ENCODE measurements at places on chromosomes 3 and 15. TPM values are rescaled to one million over a fixed set of nuclear protein-coding genes. Genes with fewer than 3 reads are reported as not detected.

DNA sequence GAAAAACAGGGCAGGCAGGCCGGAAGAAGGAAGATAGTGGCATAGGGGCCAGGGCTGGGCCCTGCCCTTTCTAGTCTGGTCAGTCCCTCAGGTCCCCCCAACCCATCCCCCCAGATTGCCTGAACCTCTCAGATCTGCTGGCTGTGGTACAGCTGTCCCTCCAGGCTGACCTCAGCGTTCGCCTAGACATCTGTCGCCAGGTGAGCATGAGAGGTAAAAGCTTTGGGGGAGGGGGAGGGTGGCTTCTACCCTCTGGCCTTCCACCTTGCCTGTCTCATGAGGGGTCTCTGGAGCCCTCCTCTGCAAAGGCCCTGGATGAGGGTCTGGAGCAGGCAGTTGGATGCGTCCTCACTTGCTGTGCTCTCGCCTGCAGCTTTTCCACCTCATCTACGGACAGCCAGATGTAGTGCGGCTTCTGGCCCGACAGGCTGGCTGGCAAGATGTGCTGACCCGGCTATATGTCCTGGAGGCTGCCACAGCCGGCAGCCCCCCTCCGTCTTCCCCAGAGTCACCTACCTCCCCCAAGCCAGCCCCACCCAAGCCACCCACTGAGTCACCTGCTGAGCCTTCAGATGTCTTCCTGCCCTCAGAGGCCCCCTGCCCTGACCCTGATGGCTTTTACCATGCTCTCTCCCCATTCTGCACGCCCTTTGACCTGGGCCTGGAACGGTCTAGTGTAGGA lies 20.2 kb downstream of the NBEAL2 start:
- peaks cover 52% of the 10 kb centered on the region for H3K36me3 ChIP-seq
- no peak overlapping the region for H3K27ac ChIP-seq
- DNase-seq, result no peak

DNA sequence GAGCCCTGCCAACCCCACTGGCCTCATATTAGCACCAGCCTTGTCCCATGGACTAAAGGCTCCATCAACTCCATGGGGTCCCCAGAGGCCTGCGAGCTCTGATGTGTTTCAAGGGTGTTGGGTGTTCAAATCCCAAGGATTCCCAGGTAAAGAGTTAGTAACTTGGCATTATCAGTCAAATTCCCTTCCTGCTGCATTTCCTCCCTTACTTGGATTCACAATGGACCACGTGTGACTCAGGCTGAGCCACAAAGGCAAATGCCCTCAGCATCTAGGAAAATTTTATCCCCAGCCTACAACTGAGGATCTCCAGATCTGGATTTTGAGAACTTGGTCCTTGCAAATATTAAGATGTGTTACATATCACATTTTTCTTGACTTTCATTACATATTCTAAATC lies 58.8 kb downstream of the GADL1 start:
- H3K27me3 ChIP-seq, result no peaks in the 10 kb centered on the region
- no peak overlapping the region for H3K27ac ChIP-seq
- no peaks in the 10 kb centered on the region for H3K4me1 ChIP-seq
- H3K4me3 ChIP-seq, result no peak overlapping the region

DNA sequence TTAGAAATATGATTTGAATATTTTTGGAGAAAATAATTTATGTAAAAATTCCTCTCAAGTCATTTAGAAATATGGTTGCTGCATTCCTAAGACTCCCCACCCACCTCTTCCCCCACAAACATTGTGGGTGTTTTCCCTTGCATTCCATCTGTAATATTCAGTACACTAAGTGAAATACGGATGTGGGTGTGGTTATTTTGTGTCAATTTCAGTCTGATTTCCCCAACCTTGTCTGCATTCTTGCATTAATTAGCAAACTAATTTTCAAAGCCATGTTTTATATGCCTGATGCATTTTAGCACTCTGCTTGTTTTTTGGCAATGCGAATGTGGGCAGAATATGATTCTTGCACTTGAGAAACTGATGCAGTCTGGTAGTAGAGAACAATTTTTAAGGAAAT lies 408.3 kb upstream of the RGMA start:
- no peak for DNase-seq
- H3K27me3 ChIP-seq, result no peaks in the 10 kb centered on the region
- H3K4me3 ChIP-seq, result no peak overlapping the region
- no peaks in the 10 kb centered on the region for H3K4me1 ChIP-seq
- no peak overlapping the region for H3K27ac ChIP-seq

- no peaks in the 10 kb centered on the region for H3K27me3 ChIP-seq
- H3K36me3 ChIP-seq, result no peaks in the 10 kb centered on the region
- DNase-seq, result no peak
- H3K27ac ChIP-seq, result no peak overlapping the region
- H3K4me1 ChIP-seq, result peaks cover 12% of the 10 kb centered on the region
These were observed 19.1 kb downstream of the GPR160 start for GRCh38 chr3:170056710-170057454.

Gene MFN1
- 36.8 TPM for total RNA-seq

Gene SYNM
- total RNA-seq, result 2.4 TPM

Gene CSPG4
- not detected for total RNA-seq

All from CD8-positive, alpha-beta memory T cell (primary cell).